AML-193 (cell line): ENCODE measurements at places on chromosomes 2 and 18.

- no peak for DNase-seq
Measured at GRCh38 chr2:55618025-55618274, 528 bp upstream of the PPP4R3B start.

DNA sequence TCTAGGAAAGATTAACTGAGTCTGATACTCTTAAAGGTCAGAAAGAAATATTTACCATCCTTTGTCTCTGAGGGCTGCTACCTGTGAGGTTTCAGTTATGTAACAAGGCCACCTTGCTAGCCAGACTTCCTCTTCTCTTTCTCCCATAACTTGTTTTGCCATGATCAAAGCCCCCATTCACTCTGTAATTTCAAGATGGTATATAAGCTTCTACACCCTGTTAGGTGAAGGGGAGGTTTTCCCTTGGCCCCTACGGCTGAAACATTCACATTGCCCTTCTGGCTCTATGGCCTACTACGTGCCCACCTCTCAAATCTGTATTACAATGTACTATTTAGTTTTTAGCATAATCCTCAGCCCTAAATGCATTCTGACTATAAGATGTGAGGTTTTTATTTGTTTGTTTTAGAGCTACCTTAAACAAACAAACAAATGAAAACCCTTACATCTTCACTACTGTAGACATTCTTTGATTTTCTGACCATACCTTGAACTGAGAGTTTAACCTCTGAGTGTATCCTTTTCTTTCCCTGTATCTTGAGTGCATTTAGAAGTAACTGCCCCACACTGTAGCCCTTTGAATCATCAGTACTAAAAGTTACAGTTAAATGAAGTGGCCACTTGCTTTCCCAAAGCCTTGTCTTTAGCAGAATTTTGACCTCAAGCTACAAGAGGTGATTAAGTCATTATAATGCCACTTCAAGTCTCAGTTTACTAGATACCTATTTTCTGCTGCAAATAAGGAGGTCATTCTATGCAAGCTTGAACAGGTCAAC, 332.2 kb downstream of the SOCS6 start:
- peak; percentile 1 for DNase-seq

GRCh38 chr18:32461709-32462272, 8.9 kb downstream of the GAREM1 start:
- DNase-seq: no peak

DNA sequence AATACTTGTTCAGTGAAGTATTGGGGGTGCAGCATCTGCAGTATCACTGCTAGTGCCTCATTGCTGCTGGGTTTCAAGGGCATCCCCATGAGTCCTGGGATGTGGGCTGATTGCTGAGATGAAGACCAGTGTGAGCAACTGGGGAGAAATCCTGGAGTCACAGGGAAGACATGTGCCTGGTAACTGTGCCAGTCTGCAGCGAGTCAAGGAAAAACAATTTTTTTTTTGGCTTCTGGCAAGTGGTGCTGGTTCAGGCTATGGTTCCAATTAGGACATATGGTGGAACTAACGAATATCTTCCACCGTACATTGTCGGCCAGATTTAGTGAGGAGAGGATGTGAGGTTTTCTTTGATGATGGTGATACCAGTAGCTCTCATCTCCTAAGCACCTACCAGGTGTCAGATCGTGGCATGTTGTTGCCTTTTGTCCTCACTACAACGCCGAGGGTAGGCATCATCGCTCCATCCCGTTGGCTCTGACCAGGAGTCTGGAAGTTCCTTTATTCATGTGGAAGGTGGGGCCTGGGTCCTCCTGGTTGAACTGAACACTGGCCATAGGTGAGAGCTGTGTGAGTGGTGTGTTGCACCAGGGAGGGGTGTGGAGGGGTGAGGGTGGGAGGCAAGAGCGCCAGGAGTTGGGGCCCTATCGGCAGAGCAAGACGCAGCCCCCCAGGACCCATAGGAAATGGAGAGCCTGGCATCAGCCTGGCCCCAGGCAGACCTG, 118.0 kb upstream of the HS6ST1 start:
- DNase-seq: no peak

GRCh38 chr18:74512321-74513053, 16.3 kb downstream of the CNDP2 start:
- DNase-seq: no peak

DNA sequence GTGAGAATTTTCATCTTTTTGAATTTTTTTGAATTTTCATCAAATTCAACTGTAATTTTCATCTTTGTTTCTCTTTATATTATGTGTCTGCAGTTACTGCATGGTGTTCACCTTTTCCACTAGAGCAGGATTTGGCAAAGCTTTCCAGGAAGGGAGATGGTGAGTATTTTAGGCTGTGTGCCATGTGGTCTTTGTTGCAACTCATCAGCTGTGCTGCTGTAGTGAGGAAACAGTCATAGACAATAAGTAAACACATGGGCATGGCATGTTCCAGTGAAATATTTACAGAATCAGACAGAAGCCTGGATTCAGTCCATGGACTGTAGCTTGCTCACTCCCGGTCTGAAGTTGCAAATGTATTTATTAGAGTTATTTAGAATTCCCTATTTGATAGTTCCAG, 120.4 kb downstream of the DCDC2C start:
- DNase-seq: no peak

- no peak for DNase-seq
Measured at GRCh38 chr2:47221946-47222345, 66.8 kb upstream of the STPG4 start.

DNA sequence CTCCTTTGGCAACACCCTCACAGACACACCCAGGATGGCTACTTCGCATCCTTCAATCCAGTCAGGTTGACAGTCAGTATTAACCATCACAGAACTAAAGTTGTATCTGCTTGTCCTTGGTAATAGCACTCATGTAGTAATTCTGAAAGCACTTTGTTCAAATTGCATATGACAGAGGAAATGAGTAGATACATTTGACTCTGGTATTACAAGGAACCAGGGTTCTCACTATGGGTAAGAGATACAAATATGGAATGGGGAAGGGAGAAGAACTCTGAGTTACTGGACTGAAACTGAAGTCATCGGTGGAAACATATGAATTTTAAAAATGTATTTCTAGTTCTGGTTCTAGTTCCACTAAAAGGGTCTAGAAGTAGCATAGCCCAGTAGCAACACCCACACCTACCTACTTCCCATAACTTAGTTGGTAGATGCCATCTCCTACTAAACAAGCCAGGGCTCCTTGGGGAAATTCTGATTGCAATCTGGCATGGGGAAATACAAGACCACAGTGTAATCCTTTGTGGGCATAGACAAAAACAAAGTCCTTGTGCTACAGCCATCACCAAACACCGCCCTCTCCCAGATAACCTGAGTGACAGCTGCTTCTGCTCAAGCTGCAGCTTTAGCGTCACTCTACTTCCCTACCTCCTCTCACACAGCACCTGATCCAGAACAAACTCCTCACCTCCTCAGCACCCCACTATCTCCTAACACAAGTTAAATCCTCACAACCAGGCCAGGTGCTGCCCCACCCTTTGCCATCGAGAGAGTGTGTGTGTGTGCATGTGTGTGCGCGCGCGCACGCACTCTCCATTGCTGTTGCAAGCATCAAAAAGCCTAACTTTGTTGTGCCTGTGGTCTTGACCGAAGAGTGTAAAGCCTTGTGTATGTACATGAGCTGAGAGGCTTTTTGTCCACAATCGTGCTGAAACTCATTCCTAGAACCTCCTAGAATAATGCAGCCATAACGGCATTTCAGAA, 31.4 kb upstream of the CD226 start:
- no peak for DNase-seq

GRCh38 chr18:4549164-4549872, 94.2 kb upstream of the DLGAP1 start:
- DNase-seq: no peak

GRCh38 chr2:238875101-238875470, 27.2 kb downstream of the TWIST2 start:
- no peak for DNase-seq

- no peak for DNase-seq
Measured at GRCh38 chr2:188330316-188331053, 38.8 kb downstream of the GULP1 start.
